ENCODE measurements at places on chromosomes 11 and 22. TPM values are rescaled to one million over a fixed set of nuclear protein-coding genes. Genes with fewer than 3 reads are reported as not detected.

Gene TYR
- total RNA-seq, result not detected

Gene CARNS1
- total RNA-seq, result 0.51 TPM

Gene CABP4
- not detected for total RNA-seq

Gene PGA5
- total RNA-seq, result not detected

Gene VWCE
- total RNA-seq, result 2.2 TPM

Gene MMP8
- not detected for total RNA-seq

Gene OR8G5
- not detected for total RNA-seq

Gene SCN2B
- total RNA-seq, result not detected

Gene ST14
- not detected for total RNA-seq

Gene MAPK1
- total RNA-seq, result 37.5 TPM

Gene OR52N4
- total RNA-seq, result not detected

Gene PRAME
- not detected for total RNA-seq

Gene CTTN
- total RNA-seq, result 293 TPM

Gene UPK3A
- total RNA-seq, result not detected

Gene ACCS
- 17.5 TPM for total RNA-seq

Gene KDM4D
- total RNA-seq, result 0.77 TPM

Gene GPHA2
- not detected for total RNA-seq

Gene PTDSS2
- total RNA-seq, result 71.3 TPM

Gene TRPC6
- 0.82 TPM for total RNA-seq

Gene SLC22A24
- not detected for total RNA-seq

Gene DEFB131B
- total RNA-seq, result not detected

Gene LRRC4C
- 0.12 TPM for total RNA-seq

Gene UBQLNL
- not detected for total RNA-seq

Gene MAP6
- 6.1 TPM for total RNA-seq

Gene CHADL
- 0.17 TPM for total RNA-seq

Gene APOBEC3G
- 9.2 TPM for total RNA-seq

Gene TIGD3
- total RNA-seq, result not detected

Gene FZD4
- total RNA-seq, result 21.4 TPM

Gene CYP2D6
- not detected for total RNA-seq

Gene EP300
- total RNA-seq, result 23.3 TPM

Gene SHANK3
- 3.8 TPM for total RNA-seq

Gene MISFA
- not detected for total RNA-seq

Gene SCGB1C1
- total RNA-seq, result not detected

Gene FXYD6
- total RNA-seq, result 0.68 TPM

Gene TRIM5
- 24.1 TPM for total RNA-seq

Gene APOBEC3B
- total RNA-seq, result 0.23 TPM

Gene EI24
- total RNA-seq, result 111 TPM

Gene ROBO4
- 13.4 TPM for total RNA-seq
